ENCODE measurements at places on chromosomes 16 and 17.

DNA sequence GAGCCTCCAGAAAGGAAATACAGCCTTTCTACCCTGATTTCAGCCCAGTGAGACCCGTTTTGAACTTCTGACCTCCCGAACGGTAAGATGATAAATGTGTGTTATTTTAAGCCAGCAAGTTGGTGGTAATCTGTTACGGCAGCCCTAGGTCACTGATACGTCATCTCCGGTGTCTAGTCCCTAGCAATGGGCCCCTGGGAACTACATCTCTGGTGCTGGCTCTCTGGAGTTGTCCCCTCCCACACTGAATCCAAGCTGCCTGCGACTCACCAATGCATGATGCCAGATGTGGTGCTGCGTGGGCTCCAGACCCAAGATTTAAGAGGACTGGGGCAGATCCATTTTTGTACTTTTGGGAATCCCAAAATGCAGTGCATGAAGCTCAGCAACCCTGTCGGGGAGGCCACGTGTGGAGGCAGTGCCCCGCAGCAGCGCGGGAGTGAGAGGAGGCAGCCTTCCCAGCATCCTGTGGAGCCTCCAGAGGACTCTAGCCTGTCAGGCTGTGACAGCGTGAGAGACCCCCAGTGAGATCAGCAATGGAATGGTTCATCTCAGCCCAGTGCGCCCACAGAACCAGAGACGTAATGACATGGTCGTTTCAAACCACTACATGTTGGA, 43.6 kb upstream of the USP7 start:
- no peak for DNase-seq

GRCh38 chr17:41613277-41614082, 913 bp upstream of the KRT16 start:
- no peak for DNase-seq

DNA sequence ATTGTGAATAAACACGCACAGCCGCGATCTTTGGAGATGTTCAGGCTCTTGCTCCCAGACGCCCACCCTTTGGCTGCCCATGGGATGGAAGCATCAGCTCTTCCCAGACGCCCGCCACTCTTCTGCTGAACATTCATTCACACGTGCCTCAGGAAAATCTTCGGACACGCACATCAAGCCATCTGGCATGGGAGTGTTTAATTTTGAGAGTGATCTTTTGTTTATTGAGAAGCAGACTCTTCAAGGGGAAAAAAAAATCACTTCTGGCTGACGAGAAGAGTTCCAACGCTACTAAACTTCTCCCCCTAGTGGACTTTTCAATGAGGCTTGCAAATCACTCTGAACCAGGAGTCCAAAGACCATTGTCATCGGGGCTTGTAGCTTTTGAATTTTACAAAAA, 62.0 kb upstream of the NUDT7 start:
- DNase-seq, result no peak

DNA sequence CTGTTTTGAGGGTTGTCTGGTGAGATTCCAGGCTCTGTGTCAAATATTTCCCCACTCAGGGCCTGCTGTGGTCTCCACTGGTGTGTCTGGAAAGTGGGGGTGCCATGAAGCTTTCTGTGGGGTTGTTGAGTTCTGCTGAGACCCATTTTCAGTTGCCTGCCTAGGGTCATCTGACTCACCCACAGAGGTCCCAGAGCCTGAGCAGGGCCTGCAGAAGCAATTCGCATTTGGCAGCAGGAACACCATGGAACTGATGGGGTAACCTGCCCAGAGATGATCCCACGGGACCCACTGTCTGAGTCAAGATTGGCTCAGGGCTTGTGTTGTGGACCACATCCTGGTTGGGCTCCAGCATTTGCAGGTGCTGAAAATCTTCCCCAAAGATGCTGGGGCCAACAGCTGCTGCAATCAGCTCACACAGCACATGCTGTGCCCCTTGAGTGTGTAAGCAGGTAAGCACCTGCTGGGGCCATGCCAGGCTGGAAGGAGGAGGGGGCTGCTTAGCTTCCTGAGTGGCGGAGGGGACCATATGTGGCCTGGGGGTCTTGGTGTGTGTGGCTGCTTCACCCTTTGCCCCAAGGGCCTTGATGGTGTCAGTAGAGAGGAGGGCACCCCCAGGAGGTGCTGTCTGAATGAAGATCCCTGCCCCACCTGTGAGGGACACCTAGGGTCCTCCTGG, 1726.1 kb downstream of the TP53TG3F start:
- DNase-seq, result no peak

DNA sequence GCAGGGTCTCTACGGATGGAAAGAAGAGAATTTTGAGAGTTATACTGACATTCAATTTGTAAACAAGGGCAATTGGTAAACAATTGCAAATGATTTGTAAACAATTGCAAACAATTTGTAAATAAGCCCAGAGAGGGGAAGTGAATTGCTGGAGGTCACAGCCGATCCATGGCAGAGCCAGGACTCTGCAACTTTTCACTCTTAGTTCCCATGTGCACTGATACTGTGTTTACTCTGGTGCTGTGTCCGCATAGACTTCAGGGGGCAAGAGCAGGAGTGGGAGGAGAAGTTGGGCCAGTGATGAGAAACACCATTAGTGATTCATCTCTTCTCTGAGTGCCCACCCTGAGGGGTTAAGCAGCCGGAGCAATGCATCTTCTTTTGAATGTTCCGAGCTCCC, 14.0 kb downstream of the SCNN1G start:
- no peak for DNase-seq

DNA sequence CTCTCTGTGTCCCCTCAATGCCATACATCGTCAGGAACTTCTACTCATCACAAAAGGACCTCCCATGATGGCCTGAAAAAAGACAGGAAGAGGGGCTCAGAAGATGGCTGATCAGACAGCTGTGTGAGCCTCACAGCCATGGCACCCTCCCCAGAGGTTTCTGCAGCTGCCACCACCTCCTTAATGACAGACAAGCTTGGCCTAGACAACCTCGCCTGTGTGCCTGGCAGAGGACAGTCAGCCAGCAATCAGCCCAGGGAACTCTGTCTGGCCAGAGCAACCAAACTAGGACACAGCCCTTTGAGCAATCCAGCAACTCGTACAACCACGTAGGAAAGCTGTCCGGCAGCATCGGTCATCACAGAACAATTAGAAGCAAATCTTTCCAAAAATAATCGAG, 54.2 kb upstream of the MED9 start:
- no peak for DNase-seq
